CD4-positive, alpha-beta T cell treated with Interleukin-4 for 4 hours (primary cell): ENCODE measurements at places on chromosomes 16 and 17.
A peak's percentile ranks its signal among the peaks of the same experiment; 100 is the strongest.

DNA sequence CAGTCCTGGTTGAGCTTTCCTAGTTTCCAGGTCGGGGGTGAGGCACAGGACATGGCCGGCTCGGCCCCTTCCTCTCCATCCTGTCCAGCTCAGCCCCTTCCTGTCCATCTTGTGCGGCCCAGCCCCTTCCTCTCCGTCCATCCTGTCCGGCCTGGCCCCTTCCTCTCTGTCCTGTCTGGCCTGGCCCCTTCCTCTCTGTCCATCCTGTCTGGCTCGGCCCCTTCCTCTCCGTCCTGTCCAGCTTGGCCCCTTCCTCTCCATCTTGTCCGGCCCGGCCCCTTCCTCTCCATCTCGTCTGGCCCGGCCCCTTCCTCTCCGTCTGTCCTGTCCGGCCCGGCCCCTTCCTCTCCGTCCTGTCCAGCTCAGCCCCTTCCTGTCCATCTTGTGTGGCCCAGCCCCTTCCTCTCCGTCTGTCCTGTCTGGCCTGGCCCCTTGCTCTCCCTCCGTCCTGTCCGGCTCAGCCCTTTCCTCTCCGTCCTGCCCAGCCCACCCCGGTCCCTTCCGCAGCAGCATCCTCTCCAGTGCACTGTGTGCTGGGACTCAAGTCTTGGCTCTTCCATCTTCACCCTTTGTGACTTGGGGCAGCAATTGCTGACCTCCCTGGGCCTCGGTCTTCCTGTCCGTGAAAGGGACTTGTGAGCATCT is 5.5 kb upstream of the ZNF750 start:
- no peak for DNase-seq

DNA sequence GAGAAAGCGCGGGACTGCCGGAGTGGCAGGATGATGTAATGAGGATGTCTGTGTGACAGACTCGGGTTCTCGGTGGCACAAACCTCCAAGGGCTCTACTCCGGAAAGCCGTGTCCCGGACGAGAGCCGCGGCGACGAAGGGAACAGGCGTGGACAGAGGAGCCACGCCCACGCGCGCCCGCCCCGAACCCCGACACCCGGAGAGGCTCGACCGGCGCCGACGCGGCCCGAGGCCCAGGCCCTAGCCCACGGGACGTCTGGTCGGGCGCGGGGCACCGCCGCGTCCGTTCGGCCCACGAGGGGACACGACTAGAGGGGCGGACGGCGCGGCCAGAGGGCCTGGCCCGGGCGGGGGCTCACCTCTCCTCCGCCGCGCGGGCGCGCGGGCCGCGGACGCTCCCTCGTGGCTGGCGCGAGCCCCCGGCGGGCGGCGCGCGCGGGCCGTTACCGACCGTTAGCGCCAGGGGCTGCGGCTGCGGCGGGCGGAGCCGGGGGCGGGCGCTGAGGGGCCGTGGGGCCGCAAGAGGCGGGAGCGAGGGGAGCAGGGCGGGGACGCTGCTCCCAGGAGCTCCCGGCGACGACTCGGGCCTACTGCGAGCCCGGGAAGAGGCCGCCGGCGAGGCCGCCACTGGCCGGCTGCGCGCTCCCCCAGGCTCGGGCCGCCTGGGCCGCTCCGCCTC is 2.1 kb upstream of the IRX5 start:
- DNase-seq = peak; percentile 13

DNA sequence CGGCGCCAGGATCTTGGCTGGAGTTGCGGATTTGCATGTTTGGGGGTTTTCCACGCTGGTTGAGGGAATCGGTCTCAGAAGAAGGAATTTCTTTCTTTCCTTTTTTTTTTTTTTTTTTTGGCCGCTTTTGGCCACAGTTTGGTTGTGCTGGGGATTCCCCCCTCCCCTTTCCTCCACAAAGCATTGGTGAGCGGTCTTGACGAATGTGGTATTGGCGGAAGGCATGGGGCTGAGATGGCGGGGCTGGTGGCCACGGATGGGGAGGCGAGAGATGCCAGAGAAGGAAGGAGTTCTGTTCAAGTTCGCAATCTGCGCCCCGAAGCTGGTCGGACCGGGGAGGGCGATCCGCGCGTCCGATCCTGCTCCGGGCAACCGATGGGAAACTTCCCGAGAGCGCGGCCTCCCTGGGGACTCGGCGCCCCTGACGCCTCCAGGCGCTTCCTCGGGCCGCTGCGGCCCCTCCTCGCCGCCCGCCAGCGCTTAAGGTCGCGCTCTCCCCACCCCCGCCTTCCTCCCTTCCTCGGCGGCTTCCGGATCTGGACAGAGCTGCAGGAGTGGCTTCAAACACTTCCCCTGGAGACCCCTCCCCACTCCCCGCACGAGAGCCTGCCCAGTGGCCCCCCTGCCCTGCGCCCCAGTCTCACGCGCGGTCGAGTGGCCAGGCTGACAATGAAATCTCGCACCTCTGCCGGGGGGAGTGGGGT is 43.2 kb downstream of the RAI1 start:
- no peak for DNase-seq

DNA sequence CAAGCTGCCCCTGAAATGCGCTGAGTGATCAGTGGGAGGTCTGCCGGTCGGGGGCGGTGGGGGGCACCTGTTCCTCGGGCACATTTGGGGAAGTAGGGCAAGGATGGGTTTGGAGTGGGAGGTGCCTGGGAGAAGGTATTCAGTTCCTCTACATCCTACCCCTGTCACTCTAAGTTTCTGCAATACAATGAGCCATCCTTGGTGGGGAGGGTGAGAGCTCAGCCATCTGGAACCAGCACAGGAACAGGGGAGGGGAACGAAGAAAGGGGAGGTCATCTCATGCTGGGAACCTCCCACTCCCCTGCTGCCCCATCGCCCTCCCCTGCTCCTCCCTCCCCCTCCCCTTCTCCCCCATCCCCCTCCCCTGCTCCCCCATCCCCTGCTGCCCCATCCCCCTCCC is 4.2 kb downstream of the DPH1 start:
- DNase-seq = no peak

DNA sequence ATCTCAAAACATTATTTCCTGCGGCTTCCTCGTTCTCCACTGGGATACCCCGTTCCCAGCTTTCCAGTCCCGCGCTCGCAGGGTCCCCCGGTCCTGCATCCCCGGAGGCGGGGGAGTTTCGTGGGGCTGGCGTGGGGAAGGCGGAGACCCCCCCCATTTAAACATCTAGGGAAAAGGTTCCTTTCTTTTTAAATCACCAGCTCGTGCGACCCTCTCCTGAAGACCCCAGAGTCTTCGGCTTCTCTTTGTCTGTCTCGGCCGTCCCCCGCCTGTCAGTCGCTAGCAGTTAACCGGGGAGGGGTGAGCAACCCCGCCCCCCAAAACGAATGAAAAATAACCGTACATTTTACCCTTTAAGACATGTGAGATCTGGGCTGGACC is 473 bp upstream of the IGF2BP1 start:
- DNase-seq = no peak

DNA sequence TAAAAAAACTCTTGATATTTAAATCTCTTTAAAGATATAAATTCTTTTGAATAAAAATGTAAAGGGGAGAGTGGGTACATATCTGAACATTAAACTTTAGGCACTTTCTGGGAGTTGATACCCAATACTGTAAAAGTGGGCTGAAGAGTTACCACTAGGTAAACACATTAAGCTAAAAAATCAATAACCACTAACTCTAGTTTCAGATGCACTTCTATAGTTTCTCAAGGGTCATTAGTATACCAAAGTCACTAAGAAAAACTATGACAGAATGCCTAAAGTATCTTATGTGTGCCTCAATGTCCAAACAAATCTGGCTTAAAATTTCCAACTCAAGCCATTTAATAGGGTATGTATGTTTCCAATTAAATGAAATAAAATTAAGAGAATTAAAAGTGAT is 13.1 kb upstream of the CFDP1 start:
- no peak for DNase-seq
